ENCODE measurements at places on chromosomes 12 and 14.

DNA sequence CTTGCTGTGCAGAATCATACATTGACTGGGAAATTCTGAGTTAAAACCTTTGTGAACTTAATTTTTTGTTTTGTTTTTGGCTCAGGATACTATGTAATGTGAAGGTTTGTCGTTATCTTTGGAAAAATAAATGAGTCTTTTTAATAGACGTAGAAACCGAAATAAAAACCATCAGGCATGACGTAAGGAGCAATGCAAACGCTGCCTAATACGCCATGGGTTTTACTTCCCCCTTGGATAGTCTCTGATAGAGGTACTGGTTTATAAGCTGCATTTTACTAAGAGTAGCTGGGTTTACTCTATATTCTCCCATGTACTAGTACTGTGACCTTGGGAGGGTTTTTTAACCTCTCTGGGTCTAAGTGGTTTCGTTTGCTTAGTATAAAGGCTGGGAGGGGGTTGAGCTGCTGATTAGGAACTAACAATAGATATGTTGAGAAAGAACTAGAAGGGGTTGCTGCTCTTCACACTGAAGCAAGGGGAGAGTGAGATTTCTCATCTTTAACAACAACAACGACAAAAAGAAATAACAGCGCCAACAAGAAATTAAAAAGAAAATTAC, 66.8 kb upstream of the SLCO1C1 start:
- no peaks in the 10 kb centered on the region for H3K27me3 ChIP-seq
- no peak for DNase-seq
- H3K27ac ChIP-seq, result no peak overlapping the region
- H3K4me1 ChIP-seq, result no peaks in the 10 kb centered on the region

DNA sequence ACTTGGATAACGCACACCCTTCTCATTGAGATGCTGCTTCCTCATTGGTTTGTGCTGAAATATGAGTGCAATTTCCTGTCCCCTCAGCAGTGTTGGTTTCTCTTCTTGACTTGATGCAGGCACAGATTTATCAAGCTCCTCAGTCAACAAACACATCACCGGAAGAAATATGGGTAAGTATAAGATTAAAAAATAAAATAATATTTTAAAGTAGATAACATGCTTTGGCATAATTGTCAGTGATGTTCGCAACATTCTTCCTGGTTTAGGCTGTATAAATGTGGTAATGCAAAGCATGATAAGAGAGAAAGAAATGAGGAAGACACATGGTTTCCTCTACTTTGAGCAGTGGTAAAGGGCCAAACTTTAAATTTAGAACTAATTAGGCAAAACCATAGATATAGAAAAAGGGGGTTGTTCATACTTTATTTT, at the start of gene GPR65:
TSS of gene GPR65 (plus strand) at position 86 of the 432 bp plus-strand sequence. CDS start 5,713 bp downstream, outside the sequence.
- peak; percentile 60 for DNase-seq
- peak within 1 kb of the TSS; percentile 97 for H3K27ac ChIP-seq
- H3K36me3 ChIP-seq, result peaks cover 29% of the 10 kb centered on the region
- H3K4me3 ChIP-seq, result peak within 1 kb of the TSS; percentile 79

DNA sequence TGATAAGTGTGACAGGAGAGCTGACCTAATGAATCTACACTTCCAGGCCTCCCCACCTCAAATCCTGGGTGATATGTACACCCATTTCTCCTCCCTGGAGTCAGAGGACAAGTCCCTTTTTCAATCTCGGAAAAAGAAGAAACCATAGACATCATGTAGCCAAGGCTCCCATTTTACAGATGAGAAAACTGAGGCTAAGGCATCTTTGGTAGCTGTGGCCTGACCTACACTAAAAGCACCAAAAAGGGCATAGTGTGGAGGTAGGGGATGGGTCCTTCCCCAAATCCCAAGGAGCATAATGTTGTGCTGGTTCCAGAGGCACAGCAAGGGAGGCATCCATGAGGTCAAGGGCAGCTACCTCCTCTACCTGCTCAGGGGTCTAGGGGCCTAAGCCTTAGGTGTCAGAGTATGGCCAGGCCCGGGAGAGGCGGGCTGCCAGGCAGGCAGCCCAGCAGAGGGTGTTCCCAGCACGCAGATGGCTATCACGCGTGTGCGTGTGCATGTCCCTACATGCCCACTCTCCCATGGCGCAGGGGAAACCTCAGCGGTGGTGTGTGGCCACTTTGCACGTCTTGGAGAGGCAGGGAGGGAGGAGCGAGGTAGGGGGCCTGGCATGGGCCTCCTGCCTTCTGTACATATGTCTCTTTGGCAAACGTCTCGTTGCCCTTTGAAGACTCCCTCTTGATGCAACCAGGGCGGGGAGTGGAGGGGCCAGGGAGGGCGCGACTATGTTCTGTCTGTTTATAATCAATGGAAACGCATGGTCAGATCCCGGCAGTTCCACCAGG, 2.5 kb downstream of the PGF start:
- H3K4me3 ChIP-seq, result no peak overlapping the region
- H3K36me3 ChIP-seq, result no peaks in the 10 kb centered on the region
- peaks cover 8% of the 10 kb centered on the region for H3K27me3 ChIP-seq
- no peak overlapping the region for H3K27ac ChIP-seq
- H3K4me1 ChIP-seq, result peaks cover 3% of the 10 kb centered on the region

- H3K27me3 ChIP-seq, result peaks cover 2% of the 10 kb centered on the region
- H3K36me3 ChIP-seq, result no peaks in the 10 kb centered on the region
- DNase-seq, result no peak
Observed at GRCh38 chr12:29460082-29460481, 37.4 kb downstream of the OVCH1 start.
